ENCODE measurements at places on chromosomes 4 and X. TPM values are rescaled to one million over a fixed set of nuclear protein-coding genes. Genes with fewer than 3 reads are reported as not detected.

IL21 gene
- not detected for total RNA-seq

BST1 gene
- 0.32 TPM for total RNA-seq

ADH1C gene
- total RNA-seq: not detected

MAGEA2 gene
- total RNA-seq: not detected

SMAD1 gene
- total RNA-seq: not detected

PAGE5 gene
- total RNA-seq: not detected

HAND2 gene
- total RNA-seq: not detected

PJA1 gene
- total RNA-seq: 25.7 TPM

RAB41 gene
- not detected for total RNA-seq

GPR82 gene
- not detected for total RNA-seq

CCDC149 gene
- not detected for total RNA-seq

LRCH2 gene
- total RNA-seq: not detected

ANKRD50 gene
- total RNA-seq: 0.53 TPM

CSAG1 gene
- not detected for total RNA-seq

MAOB gene
- total RNA-seq: not detected

SPANXN5 gene
- total RNA-seq: not detected

FRMD7 gene
- total RNA-seq: not detected

ABLIM2 gene
- 68.3 TPM for total RNA-seq

CFI gene
- total RNA-seq: not detected

TRAPPC2 gene
- 28.0 TPM for total RNA-seq

PCDH11X gene
- total RNA-seq: not detected

ADH6 gene
- not detected for total RNA-seq

CT47B1 gene
- total RNA-seq: not detected

LANCL3 gene
- total RNA-seq: 0.12 TPM

IL2 gene
- total RNA-seq: not detected

OTUD4 gene
- total RNA-seq: 51.0 TPM

TMEM255A gene
- 0.25 TPM for total RNA-seq

ALAS2 gene
- 0.94 TPM for total RNA-seq

GPRASP3 gene
- total RNA-seq: 0.89 TPM

AKAP4 gene
- not detected for total RNA-seq

CXCL10 gene
- not detected for total RNA-seq

GSX2 gene
- 0.58 TPM for total RNA-seq

USP17L13 gene
- total RNA-seq: not detected

MYOZ2 gene
- total RNA-seq: not detected

ANKRD37 gene
- total RNA-seq: 22.8 TPM

DMRTC1 gene
- total RNA-seq: 0.66 TPM

TLR10 gene
- total RNA-seq: 51.5 TPM

PCSK1N gene
- not detected for total RNA-seq

NLRP2B gene
- not detected for total RNA-seq

SSX4 gene
- total RNA-seq: not detected

CCKAR gene
- not detected for total RNA-seq

TEX13C gene
- total RNA-seq: not detected

SPANXB1 gene
- total RNA-seq: not detected

SMIM43 gene
- not detected for total RNA-seq

CMC4 gene
- 4.4 TPM for total RNA-seq

MXRA5 gene
- total RNA-seq: not detected

TSPAN7 gene
- not detected for total RNA-seq

RASL11B gene
- 1.3 TPM for total RNA-seq

OPHN1 gene
- 0.15 TPM for total RNA-seq

OTUD6A gene
- total RNA-seq: not detected

FGFBP1 gene
- total RNA-seq: not detected

DRD5 gene
- total RNA-seq: not detected

SCRG1 gene
- total RNA-seq: not detected

TRAPPC11 gene
- 53.8 TPM for total RNA-seq

DMRTC1B gene
- 2.4 TPM for total RNA-seq

UCP1 gene
- not detected for total RNA-seq

UBQLN2 gene
- 33.8 TPM for total RNA-seq

All from B cell (primary cell).